Neural crest cell (in vitro differentiated cells): ENCODE measurements at places on chromosomes 13 and 19.

GRCh38 chr19:20968092-20968491, 45.0 kb downstream of the ZNF85 start:
- DNase-seq: no peak

DNA sequence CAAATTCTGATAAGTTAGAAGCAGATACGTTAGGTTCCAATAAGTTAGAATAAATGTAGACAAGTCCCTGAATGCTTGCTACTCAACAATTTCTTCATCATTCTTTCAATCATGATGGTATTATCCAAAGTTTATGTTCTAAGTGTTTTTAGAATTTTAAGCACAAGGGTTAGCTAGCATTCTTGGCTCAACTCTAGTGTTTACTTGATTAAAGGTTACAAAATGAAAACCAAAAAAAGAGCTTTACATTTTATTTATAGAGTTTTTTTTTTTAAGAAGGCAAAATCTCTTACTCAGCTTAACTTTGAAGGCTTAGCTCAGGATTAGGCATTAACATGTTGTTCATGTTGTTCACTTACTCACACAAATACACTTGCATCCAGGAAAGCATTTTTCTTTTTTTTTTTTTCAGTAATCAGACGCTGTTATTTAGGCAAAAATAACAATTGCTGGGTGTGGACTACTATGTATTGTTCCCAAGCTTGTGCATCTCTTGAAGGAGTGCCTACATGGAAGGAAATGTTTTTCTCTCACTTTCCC, 420.6 kb downstream of the DCT start:
- DNase-seq: no peak

- no peak for DNase-seq
These were observed 545.1 kb downstream of the EFNB2 start for GRCh38 chr13:105990256-105990958.

- no peak for DNase-seq
These were observed 240.3 kb downstream of the DCT start for GRCh38 chr13:94239135-94239534.

DNA sequence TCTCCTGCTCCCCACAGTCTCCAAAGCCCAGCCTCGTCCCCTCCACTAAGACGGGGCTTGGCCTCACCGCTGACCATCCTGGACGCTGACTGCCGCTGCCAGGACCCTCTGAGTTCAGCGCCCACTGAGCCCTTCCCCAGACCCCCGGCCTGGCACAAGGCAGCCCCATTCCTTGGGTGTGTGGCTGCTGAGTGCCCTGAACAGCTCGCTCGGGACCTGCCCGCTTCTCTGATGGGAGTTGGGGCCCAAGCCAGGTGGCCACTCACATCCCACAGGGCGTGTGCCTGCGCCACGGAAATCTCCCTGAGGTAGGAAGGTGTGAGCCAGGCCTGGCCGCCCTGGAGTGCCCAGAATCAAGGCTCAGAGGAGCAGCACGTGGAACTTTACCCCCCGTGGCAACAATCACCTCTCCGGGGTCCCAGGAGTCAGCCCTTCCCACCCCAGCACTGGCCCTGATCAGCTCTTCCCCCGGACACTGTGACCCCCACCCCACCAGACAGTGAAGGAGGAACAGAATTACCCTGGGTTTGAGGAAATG, 20.8 kb downstream of the C13orf46 start:
- no peak for DNase-seq

DNA sequence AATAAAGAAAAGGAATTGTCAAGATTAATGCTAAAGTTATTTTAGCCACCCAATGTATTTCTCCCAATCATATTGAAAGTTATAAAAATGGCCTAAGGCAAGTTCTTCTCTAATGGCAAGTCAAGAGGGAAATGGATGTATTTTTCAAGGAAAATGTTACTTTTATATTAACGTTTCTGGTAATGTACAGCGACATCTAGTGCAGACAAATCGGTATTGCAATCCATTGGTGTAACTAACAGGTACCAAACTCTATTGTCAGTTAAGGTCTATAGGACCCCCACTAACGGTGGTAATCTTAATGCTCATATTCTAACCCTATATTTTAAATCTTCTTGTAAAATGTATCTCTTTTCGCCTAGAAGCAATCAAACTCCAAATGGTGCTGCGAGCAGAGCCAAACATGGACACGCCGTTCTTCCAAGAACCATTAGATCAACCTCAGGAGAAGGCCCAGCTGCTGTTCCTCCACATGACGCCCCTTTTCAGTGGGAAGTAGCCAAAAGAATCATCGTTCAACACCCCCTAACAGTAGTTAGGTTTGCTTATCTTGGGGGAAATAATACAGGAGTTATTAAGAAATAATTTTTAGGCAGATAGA, 98.5 kb upstream of the PABPC3 start:
- peak; percentile 36 for DNase-seq

- DNase-seq: no peak
These were observed 4.9 kb upstream of the PRX start for GRCh38 chr19:40418040-40418439.
